ENCODE measurements at places on chromosomes 13 and 19.

DNA sequence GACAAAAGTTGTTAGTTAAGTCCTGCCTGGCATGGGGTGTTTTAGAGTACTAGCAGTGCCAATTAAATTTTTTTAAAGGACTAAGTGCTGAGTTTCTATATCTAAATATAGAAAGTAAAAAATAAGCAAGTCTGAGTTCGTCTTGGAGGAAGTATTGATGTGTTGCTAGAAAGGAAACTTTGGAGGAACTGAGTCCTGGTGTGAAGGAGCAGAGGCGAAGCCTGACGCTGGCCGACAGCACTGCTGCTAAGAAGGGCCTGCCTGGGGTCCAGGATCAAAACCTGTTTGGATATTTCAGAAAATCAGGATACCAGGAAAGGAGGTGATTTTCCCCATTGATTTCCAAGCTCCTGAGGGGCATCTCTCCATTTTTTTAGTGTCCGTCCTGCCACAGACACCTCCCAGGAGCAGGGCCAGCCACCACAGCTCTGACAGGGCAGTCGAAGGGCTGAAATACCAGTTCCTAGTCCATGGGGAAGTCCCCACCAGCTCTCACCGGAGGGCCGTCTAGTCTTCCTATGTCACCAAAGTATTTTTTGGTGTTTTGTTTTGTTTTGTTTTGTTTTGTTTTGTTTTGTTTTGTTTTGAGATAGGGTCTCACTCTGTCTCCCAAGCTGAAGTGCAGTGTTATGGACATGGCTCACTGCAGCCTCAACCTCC lies 38.2 kb upstream of the NPAS1 start:
- DNase-seq = no peak

DNA sequence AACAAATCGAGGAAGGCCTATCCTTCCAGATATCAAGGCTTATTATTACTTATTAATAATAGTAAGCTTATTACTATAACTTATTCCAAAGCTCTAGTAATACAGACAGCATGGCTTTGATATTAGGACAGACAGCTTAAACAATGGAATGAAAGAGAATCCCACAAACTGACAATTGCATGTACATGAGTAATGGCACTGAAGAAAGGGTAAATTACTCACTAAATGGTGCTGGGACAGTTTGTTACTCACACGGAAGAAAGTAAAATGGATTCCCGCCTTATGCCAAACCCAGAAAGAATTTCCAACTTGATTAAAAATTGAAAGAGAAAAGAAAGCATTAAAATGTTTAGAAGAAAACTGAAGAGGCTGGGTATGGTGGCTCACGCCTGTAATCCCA lies 60.3 kb downstream of the MIPEP start:
- no peak for DNase-seq

DNA sequence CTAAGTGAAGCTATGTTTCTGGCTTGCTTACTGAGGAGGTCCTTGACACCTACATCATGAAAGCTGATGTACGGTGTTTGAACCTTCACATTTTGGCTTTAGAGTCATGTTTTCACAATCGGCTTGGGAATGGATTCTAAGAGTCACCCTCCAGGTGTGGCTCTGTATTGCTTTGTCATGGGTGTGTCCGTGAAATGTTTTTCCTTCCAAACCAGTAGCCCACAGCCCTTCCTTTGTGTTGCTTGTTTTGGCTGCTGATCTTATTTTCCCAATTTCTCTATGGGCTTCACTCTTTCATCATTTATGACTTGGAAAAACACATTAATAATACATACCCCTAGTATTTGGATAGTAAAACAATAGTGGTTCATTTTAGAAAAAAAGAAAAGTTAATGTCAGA lies 240.6 kb downstream of the GGACT start:
- no peak for DNase-seq

DNA sequence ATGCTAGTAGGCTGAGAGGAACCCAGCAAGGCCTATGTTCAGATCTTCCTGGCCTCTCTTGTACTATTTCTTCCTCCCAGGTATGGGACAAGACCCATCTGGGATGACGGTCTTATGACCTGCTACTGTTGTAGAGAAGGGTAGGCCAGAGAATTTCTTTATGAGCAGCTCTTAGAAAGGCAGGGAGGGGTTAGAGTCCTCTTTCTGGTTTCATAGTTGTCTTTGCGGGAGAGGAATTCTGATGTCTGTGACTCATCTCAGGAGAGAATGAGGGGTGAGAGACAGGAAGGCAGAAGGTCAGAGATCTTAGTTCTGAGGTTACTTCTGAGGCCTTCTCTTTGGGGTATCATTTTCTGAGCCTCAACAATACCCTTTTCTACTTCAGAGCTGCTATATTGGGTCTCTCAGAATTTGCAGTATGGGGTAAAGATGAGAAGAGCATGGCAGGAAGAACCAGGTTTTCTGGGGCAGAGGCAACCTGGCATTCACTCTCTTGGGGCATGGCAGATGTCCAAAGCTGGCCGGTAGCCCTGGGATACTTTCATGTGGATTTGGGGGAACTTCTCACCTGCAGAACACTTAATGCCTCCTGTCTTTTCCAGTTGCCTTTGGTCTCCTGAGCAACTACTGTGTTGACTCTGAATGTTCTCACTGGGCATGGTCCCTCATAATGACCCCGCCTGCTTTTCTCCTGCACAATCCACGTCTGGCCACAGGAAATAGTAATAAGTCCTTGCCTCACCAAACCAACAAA lies 154.4 kb downstream of the GGACT start:
- DNase-seq = no peak

- DNase-seq = no peak
Measured at GRCh38 chr19:13742756-13743155, 21.6 kb upstream of the MRI1 start.

DNA sequence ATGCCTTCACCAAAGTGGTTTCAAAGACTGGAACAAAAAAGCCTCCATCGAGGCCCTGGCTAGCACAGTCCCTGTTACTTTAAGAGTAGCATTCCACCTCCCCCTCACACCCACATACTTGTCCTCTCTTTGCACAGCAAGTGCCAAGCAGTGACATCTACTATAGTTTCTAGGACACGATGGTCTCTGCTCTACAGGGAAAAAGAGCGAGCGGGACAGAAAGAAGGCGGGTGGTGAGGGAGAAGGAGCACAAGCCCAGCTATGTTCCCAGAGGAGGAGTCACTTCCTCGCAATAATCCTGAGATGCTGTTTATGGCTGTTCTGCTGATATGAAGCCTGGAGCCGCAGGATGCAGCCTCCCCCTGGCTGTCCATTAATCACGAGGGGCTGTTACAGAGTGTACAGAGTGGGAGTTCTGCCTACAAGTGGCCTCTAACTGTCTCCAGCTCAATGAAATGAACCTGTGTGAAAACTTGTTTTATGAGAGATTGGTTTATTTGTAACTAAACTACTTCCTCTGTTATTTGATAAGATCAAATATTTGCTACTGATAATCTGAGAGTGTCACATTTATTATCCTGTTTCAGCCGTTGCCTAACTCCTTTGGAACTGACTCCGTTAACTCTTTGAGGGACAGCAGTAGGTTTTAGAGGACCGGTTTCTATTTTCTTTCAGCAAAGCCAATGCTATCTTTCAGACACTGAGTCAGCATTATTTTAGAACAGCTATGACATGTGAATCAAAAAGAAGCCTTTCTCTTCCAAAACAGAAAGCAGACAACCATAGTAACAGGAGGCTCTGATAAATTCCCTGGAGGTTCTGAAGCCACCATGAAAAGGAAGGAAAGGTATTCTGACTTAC lies 208.0 kb downstream of the SPRY2 start:
- DNase-seq = no peak

Measured in sciatic nerve (tissue), 2 donors.